ENCODE measurements at places on chromosomes 3 and 15.

GRCh38 chr3:88742106-88742505, 365.3 kb upstream of the EPHA3 start:
- no peak for DNase-seq

- DNase-seq: no peak
These were observed 57.9 kb downstream of the PPP2R3A start for GRCh38 chr3:136023264-136023978.

DNA sequence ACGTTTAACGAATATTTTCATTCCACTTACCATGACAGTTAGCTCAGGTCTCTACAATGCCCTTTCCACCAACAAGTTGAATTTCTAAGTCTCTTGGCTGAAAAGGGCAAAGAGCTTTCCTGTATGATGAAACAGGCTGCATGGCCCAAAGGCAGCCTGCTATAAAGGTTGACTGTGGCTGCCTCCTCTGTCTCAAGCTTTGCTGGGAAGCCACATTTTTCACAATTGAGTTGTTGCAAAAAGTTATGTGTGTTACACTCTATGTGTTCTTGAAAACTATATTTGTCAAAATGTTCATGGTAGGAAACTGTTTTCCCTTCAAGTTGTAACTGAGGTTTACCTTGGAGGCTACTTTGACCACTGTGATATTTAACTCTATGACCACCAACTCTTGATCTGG, 49.5 kb downstream of the DZIP1L start:
- no peak for DNase-seq

GRCh38 chr3:197022405-197023231, 7.0 kb downstream of the MELTF start:
- DNase-seq: no peak

DNA sequence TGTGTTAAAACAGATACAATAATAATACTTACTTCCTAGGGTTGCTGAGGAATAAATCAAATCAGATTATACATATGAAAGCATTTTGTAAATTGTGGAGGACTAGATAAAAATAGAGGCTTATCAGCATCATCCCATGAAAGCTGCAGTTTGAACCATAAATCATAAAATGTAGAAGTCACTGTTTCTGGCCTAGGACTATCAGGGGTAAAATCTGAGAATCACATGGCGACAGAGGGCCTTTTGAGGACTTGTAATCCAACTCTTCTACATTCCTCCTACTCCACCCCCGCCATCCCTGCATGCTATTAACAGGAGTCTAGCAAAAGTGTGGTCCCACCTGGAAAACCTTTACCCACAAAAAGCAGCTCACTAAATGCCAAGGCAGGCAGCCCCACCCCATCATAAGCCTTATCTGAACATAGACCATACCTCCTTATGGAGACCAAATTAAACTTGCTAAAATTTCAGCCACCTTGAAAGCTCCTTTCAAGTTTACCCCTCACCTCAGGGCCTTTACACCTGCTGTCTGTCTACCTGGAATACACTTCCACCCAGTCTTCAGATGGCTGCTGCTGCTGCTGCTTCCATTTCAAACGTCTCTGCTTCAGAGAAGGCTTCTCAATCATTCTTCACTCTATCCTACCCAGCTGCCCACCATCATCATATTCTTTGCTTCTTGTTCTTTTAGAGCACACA, 11.5 kb downstream of the MB21D2 start:
- DNase-seq: no peak

GRCh38 chr3:66957367-66957766, 40.7 kb upstream of the KBTBD8 start:
- DNase-seq: no peak

GRCh38 chr3:143502081-143502480, 346.2 kb downstream of the SLC9A9 start:
- no peak for DNase-seq

DNA sequence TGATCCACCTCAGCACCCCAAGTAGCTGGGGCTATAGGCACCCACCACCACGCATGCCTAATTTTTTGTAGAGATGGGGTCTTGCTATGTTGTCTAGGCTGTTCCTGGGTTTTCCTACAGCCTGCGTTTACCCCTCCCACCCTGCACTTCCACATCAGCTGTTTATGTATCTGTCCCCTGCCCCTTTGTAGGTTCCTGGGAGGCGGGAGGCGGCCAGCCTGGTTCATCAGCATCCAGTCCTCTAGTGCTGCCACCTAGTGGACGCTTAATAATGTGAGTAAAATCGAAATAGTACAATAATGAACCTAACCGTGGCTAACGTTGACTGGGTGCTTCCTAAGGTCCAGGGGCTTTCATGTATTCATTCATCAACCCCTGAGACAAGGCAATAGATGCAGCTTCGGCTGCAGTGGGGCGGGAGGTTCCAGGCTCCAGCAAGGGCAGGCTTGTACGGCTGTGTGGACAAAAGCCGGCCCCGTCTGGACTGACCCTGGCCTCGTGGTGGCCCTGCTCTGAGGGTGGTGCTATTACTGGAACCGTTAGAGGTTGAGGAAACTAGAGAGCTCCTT, 1.2 kb upstream of the LCTL start:
- peak; percentile 63 for DNase-seq

DNA sequence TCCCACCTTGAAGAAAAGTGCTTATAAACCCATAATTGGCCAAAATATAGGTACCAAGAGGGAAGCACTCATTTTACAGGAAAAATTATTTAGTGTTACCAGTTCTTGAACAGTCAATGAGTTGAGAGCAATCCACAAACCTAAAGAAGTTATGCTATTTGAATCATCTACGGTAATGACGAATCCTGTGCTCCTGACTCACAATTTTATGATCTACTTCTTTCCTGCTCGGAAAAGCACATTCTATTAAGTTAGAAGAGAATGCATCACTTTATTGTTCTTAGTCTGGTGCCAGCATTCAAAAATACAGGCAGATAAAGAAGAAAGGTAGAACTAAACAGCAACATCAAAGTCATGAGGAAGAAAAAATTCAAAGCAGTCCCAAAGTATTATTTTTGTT, 33.2 kb downstream of the CHRM5 start:
- no peak for DNase-seq

DNA sequence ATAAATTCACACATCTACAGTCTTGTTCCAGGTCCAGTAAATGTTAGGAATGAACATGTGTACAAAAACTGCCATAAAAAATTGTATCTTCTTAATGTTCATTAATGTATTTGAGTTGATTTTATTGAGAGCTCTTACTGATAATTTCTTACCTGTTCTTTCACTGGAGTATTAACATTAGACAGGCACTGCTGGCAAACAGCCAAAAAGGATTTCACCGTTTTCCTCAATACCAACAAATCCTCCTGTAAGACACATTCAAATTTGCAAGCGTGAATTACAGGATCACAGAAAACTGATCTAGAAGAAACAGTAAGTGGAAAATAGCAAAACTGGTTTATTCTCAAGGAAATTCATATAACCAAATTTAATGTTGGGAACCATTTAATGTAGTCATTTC, 127.4 kb downstream of the PCCB start:
- DNase-seq: no peak

- no peak for DNase-seq
These were observed 35.9 kb upstream of the ZNF774 start for GRCh38 chr15:90316139-90316538.

DNA sequence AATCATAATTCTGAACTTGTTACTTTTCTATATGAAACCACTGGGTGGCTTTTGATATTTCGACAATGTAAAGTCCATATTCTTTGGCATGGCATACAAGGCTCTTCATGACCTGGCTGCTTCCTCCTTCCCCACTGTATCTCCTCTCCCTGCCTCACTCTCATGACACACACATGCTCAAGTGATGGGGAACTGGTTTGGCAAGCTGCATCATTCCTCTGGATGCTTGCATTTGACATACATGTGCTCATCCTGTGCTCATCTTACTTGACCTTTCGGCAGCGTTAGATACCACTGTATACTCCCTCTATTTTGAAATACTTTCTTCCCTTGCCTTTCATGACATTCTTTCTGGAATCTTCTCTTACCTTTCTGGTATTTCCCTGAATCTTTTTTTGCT, 51.8 kb upstream of the ZDHHC23 start:
- no peak for DNase-seq

DNA sequence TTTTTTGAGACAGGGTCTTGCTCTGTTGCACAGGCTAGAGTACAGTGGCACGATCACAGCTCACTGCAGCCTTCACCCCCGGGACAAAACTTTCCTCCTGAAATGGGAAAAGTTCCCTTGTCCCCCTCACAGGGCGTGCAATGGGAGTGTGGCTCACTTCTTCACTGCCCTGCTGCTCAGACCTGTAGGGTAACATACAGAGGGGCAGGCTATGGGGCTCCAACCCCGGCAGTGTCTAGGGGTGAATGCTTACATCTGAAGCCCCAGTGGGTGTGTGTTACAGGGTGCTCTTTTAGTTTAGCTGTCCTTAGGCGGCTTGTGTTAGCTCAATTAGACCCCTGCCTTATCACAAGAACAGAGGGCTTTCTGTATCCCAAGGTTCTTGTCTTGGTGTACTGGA, 157.3 kb downstream of the RBPMS2 start:
- DNase-seq: no peak

Data from right lobe of liver (tissue), 6 donors.